NCI-H1694 treated with DMSO at 0.1 percent for 48 hours (cell line): ENCODE measurements at places on chromosomes 4 and X.

- DNase-seq: no peak
Observed at GRCh38 chr4:72397314-72397713, 171.7 kb downstream of the ADAMTS3 start.

DNA sequence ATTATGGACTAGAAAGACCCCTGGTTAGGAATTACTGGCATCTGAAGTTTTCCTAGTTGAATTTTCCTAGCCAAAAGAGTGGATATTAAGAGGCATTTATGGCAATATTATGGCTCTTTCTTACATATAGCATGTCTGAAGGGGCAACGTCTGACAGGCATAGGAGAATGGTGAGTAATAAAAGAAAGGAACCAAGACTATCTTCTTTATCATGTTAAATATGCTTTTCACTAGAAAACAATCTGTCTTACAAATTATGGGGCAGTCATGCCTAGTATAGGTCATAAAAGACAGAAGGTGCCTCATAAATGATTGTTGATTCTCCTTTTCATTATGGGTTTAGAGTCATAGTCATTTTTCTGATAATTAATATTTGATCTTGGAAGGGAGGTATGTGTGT, 431.1 kb upstream of the HTR2C start:
- no peak for DNase-seq

- DNase-seq: no peak
Observed at GRCh38 chrX:112631892-112632291, 47.8 kb downstream of the LHFPL1 start.

- no peak for DNase-seq
Observed at GRCh38 chr4:3412257-3413020, 29.3 kb upstream of the HGFAC start.

- no peak for DNase-seq
Observed at GRCh38 chrX:143853488-143853887, 30.4 kb upstream of the UBE2NL start.

DNA sequence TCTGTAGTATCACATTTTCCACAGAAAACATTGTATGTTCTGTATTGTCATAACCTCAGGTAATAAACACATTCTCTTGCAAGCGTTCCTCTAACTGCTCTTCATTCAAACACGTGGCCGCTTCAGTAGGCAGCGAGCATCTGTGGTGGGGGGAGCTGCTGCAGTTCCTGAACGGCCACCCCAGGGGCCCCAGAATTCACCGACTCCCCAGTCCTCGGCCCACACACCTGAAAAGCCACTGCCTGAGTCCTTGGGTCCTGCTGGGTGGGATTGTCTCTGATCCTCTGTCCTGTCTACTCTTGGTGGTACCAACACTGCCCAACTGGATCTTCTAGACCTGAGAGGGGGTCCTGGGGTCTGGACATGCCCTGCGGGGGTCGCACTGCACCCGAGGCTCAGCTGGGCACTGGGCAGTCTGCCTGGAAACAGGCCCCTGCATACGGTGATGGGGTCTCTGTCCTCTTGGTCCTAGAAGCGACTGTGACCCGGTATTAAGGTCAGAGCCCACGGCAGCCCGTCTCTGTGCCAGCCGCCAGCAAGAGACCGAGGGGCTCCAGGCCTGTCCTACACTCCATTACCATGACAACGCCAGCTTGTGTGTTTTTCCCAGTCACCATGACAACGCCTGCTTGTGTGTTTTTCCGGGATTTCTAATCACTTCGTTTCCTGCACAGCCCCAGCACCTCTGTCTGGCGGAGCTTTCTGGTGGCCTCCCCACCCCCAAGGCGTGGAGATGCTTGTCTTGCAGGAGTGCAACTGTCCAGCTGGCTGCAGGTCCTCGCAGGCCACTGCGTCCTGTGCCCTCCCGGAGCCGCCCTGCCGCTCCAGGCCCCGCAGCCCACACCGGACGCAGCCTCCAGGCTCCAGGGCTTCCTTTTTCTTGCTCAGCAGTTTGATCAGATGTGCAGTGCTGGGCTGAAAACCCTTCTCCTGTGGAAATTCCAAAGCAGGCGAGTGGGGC, 16.0 kb downstream of the CTBP1 start:
- no peak for DNase-seq

DNA sequence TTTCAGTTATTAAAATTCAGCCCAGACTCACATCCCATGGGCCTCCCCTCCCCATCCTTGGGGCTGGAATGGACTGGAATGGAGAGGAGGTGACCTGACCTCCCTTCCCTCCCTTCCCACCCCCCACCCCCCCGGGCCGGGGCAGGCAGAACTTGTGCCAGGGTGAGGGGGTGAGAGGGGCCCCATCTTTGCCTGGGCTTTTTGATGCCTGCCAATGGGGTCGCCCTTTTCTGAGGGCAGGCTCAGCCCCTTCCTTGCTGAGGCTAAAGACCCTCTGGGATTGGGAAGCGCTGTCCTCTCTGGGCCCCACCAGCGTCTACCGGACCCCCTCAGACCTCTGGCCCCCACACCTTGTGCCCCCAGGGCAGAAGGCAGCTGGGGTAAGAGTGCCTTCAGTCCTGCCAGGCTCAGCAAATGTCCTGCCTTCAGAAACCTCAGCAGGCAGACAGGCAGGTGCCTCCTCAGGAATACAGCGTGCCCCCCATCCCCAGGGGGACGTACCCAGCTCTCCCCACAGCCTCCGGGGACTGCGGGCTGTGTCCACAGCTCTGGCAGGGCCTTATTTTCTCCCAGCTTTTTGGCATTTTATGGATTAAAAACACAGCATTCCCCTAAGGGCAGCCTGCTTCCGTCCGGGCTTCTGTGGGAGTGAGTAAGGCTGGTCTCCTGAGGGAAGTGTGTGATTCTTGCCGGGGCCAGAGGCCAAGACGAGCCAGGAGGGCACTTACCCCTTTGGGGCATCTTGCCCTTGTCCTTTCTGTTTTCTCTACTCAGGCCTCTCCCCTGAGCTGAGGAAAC, 12.6 kb upstream of the CCNQ start:
- DNase-seq: no peak

DNA sequence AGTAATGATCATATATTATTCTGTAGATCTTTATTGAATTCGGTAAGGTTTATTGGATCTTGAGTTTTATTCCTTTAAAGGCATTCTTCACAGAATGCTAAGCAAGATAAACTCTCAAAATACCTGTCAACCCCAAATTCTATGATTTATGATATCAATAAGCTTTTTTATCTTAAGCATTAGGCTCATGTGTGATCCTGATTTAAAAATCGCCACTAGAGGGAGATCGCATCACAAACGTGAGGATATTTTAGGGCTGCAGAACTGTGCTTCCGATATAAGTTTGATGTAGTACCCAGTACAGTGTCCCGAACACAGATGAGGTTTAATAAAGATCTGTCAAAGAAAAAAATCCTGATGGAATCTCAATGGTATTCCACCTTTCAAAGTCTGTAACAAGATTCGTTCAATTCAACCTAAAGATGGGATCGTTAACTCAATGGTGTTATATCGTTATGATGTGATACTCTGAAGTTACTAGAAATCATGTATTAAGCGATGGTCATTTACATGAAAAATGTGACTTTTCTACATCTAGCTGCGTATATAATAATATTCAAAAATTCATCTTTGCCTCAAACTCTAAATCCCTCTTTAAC, 169.0 kb downstream of the CORIN start:
- DNase-seq: peak; percentile 20

- DNase-seq: no peak
Observed at GRCh38 chr4:102692474-102692873, 68.3 kb downstream of the MANBA start.

DNA sequence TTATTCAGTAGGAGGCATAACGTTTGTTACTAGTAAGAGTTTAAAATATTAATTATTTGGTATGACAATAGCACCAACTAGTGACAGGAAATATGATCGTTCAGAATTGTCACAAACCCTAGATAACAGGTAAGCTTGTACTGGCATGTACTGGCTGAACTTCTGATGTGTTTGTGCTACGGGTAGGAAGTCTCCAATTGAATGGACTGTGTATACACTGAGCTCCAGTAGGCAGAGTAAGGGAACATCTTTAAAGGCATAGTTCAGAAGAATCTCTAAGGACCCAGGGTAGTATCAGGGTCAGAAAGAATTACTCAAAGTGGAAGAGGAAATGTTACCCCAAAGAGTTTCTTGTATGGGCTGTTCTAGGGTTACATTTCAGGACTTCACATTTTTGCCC, 230.4 kb downstream of the EDA2R start:
- no peak for DNase-seq

DNA sequence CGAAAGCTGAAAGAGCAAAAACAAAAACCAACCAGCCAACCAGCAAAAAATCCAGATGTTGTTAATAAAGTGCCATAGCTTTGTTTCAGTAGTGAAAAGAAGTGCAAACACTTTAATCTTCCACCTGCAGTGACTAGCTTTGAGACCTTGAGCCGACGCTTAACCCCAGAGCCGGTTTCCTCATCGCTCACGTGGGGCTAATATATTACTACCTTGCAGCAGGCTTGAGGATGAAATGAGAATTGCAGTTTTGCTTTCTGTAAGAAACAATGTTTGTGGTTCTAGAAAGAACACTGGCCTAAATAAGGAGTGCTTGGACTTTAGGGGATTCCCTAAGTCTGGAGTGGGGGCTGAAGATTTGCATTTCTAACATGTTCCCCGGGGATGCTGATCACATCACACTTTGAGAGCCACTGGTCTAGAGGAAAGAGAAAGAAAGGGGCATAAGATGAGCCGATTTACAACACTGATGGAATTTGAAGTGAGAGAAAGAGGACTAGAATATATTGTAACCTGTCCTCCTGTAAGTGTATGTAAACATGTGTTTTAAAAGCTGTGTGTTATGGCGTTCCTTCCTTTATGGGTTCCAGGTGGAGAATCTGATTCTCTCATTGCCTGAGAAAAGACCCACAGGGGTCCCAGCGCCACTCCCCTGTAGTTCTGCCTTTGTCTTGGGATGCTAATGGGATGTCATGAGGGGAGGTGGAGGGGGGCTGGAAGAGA, 1.4 kb downstream of the FGF2 start:
- DNase-seq: no peak

- DNase-seq: no peak
Observed at GRCh38 chr4:74613266-74613665, 168.3 kb downstream of the AREG start.

DNA sequence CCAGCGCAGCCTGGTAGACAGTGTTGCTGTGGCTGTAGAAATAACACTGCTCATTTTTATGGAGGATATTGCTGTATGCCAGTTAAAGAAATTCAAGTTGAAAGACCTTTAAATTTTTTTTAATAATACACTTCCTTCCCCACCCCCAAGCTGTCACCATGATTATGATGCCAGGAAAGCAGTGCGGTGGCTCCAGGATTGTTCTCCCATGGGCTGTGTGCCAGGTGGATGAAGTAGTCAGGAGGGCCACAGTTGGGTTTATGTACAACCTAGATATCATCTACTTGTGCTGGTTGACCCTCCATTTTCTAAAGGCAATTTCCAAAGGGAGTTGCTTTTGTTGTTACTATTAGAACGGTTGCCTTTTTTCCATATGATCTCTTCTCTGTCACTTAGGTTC, 136.6 kb downstream of the AFF1 start:
- peak; percentile 26 for DNase-seq

DNA sequence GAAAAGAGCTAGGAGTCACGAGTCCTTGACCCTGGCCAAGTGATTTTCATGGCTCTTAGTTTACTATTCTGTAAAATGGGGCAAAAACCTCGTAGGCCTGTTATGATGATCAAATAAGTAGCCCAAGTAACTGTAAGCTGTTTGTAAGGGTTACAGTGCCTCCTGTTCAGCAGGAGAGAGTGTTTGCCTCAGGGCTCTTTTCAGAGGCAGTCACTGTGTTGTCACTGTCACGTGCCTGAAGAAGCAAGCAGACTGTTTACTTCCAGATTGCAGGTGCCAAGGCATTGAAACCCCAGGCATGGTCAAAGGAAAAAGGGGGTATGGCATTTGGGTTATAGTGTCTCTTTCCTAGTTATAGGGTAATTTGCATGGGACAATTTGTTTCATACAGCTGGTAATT, 4.5 kb downstream of the RAB39B start:
- DNase-seq: no peak

DNA sequence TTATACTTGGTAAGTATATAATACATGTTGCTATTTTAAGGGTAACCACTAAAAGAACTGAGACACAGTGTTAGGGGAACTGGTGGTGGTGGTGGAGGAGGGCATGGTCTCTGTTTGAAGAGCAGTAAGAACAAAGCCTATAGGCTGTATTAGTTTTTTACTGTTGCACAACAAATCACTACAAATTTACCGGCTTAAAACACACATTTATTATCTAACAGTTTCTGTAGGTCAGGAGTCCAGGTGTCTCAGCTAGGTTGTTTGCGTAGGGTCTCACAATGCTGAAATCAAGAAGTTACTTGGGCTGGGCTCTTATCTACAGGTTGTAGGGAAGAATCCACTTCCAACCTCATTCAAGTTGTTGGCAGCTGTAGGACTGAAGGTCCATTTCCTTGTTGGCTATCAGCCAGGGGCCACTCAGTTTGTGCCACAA, 52.6 kb downstream of the CASK start:
- no peak for DNase-seq

- no peak for DNase-seq
Observed at GRCh38 chrX:150150076-150150779, 211.9 kb upstream of the EOLA2 start.

GRCh38 chrX:20325786-20326388, 59.2 kb upstream of the RPS6KA3 start:
- DNase-seq: no peak

GRCh38 chrX:101369687-101370086, 16.3 kb downstream of the BTK start:
- no peak for DNase-seq
